ENCODE measurements at places on chromosomes 4 and X.

- DNase-seq, result no peak
Measured at GRCh38 chr4:1465173-1466033, 59.2 kb upstream of the NKX1-1 start.

DNA sequence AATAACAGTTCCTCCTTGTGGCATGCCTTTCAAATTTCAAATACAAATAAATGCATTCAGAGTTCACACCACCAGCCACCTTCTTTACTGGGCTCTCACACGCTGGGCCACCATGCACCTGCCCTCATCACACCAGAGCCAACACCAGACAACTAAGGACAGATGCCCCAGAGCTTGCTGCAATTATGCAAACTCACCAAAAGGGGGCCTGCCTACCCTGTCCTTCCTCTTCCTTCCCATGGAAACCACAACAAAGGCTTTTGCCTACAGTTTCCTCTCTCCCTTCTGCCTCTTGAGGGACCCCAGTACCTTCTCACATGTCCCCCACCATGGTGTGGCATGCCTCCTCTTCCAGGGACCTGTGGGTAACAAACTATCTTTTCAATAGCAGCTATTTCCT, 1333.9 kb upstream of the TENM3 start:
- no peak for DNase-seq

DNA sequence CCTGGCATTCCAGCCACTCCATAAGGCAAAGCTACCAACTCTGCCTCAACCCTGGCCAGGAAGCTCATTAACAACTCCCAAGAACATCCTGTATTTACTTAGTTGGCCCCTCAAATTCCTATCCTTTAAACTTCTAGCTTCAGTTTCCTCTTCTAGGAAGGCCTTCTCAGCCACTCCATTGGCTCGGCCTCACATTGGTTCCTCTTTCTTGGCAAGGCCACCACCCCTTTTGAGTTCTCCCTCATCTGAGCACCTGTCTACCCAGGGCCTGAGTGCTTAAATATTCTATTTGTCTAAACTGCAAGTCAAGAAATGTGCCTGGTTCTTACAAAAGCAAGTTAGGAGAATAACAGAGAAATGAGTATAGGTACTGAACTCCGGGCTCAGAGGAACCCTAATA, 10.0 kb downstream of the SMC1A start:
- no peak for DNase-seq

GRCh38 chrX:33211356-33212260, at the start of gene DMD:
Gene DMD, minus strand, starts transcription at chrX:33211549. Its CDS starts 237 bp downstream, at chrX:33211312.
- DNase-seq, result peak; percentile 45

DNA sequence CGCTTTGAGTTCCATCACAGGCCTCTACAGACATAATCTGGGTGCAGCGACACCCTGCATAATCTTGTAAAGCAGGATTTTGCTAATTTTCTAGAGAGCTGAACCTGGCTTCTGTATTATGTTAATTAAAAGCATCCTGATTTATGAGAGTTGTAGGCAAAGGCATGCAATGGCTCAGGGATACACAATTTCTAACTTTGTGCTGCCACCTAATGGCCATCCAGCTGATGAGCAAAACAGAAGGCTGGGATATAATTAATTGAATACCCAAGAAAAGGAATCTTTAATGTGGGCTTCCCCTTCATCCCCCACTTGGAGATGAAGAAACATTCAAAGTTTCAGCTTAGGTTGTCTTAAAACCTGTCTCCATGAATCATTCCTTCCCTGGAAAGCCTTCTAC, 78.1 kb downstream of the BMP15 start:
- no peak for DNase-seq
